ENCODE measurements at places on chromosomes 6 and 20.

DNA sequence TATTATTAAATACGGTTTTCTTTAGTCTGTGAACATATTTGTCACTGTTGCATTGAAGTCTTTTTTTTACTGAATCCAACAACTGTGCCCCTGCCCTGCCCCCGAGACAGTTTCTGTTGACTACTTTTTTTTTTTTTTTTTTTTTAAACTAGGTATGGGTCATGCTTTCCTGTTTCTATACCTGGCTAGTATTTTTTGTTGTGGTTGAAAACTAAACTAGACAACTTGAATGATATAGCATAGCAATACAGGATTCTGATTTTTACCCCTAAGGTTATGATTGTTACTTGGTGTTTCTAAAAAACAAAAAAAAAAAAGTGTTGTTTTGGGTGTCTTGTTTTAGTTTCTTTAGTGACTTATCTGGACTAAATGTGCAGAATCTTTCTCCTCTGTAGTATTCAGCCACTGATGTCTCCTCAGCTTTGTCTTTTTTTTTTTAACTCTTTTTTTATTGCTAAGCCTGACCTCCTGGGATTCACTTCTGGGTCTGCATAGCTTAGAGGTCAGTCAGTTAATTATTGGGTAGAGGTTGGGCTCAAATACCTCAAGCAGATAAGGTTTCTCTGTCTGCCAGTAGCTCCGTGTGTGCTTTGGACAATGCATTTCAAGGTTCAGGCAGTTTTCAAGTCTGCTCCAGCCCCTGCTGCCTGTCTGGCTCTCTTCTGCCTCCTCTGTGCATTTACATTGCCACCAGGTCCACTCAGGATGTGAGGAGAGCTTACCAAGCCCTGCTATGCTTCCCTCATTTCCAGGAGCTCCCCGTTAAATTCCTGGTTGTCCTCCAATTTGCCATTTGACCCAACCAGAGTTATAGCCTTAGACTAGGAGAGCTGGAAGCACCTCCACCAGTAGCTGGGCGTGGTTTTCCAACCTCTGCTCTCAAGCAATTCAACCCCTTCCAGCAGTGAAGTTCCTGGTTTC, 91.4 kb downstream of the SYNDIG1 start:
- H3K27me3 ChIP-seq: peaks cover 7% of the 10 kb centered on the region
- no peaks in the 10 kb centered on the region for H3K36me3 ChIP-seq
- no peak for DNase-seq
- no peaks in the 10 kb centered on the region for H3K4me1 ChIP-seq
- H3K4me3 ChIP-seq: no peak overlapping the region

DNA sequence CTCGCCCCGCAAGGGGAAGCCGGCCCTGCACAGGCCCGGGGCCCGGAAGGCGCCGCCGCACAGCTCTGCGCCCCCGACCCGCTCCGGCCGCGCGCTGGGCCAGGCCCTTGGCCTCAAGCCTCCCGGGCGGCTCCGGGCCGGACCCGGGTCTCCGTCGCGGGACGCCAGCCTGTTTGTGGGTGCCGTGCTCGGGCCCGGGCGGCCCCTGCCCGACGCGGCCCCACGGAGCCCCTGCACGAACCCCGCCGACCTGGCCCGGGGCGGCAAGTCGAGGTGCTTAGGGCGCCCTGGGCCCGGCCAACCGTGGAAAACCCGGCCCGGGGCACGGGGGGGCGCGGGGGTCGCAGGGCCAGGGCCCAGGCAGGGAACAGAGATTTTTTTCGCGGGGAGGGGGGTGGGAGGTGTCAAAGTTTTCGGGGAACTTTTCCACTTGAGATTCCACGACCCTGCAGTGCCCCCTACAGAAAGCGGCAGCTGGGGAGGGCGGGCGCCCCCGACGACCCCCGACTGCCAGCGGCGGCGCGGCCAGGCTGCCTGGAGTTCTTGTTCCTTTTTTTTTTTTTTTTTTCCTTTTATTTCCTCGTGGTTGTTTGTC, 805 bp upstream of the STX16 start:
- H3K36me3 ChIP-seq: no peaks in the 10 kb centered on the region
- DNase-seq: no peak
- H3K4me3 ChIP-seq: peak overlapping the region; percentile 98
- H3K27ac ChIP-seq: no peak overlapping the region
- H3K27me3 ChIP-seq: no peaks in the 10 kb centered on the region
- peaks cover 26% of the 10 kb centered on the region for H3K4me1 ChIP-seq

DNA sequence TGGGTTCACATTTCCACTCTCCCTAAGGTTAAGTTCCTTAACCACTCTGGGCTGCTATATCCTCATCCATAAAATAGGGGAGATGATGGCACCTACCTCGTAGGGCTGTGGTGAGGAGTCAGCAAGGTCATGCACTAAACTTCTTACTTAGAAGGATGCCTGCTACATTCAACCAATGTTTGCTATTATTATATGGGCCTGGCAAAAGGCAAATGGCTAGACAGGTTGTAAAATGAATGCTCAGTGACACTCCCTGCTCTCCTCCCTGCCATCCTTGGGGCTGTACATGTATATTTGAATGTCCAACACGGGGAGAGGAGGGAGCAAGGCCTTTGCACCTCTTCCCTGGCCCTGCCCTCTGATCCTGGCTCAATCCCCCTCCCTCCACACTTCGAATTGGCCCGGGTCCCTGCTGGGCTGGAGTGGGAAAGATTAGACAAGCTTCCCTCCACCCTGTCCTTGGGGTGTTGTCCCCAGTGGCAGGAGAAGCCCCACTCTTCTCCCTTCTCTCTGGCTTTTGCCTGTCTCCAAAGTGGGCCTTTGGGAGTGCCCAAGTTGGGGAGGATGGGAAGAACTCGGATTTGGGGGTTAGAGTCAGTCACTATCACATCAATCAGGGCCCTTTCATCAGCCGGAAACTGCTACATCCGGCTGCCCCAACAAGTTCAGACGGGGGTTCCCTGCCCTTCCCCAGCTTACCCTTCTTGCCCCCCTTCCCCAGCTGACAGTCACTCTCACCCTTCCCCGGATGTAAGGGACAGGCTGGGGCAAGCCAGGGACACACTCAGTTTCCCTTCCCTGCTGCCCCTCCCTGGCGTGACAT, 36.3 kb upstream of the VEGFA start:
- H3K36me3 ChIP-seq: no peaks in the 10 kb centered on the region
- no peak for DNase-seq
- H3K27me3 ChIP-seq: peaks cover 2% of the 10 kb centered on the region
- no peaks in the 10 kb centered on the region for H3K4me1 ChIP-seq
- H3K4me3 ChIP-seq: no peak overlapping the region
- H3K27ac ChIP-seq: no peak overlapping the region

- peaks cover 44% of the 10 kb centered on the region for H3K4me1 ChIP-seq
- no peaks in the 10 kb centered on the region for H3K36me3 ChIP-seq
- H3K27me3 ChIP-seq: peaks cover 9% of the 10 kb centered on the region
- no peak for DNase-seq
Observed at GRCh38 chr20:48378976-48379675, 448.7 kb downstream of the PREX1 start.

DNA sequence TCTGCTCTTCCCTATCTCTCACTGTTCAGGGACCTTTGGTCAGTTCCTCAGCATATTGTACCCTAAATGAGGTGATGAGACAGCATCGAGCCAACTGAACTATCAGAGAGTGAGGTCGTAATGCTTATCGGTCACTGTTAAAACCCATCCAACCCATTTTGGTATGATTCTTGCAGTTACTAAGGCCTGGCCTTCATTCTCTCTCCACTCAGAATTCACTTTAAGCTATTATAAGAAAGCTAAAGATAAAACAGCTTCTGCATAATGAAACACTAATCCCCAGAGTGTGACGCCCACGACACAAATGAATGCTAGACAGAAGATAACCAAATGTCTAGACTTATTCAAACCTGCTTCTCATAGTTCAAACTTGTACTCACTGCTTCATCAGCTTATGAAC, 175.8 kb downstream of the GMPR start:
- H3K4me1 ChIP-seq: peaks cover 11% of the 10 kb centered on the region
- no peak for DNase-seq
- H3K27me3 ChIP-seq: no peaks in the 10 kb centered on the region
- H3K36me3 ChIP-seq: no peaks in the 10 kb centered on the region
- H3K27ac ChIP-seq: no peak overlapping the region
- H3K4me3 ChIP-seq: no peak overlapping the region

DNA sequence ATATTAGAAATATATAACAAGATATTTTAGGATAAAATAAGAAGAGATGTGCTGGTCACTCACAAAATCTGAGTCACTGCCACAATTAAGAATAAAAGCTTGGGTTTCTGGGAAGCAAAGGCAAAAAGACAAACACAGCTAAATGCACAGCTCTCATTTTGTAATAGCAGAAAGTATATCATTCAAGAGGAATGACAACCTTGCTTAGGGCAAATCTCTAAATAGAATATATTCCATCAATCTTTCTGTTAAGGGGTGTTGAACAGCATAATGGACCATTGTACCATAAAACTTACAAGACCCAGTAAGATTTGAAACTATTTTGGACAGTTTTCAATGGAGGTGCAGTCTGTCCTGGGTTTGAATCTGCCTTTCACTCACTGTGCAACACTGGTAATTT, 464.9 kb upstream of the SOX4 start:
- H3K4me1 ChIP-seq: peaks cover 50% of the 10 kb centered on the region
- no peak overlapping the region for H3K27ac ChIP-seq
- DNase-seq: no peak
- H3K27me3 ChIP-seq: no peaks in the 10 kb centered on the region
- H3K36me3 ChIP-seq: no peaks in the 10 kb centered on the region

- H3K4me1 ChIP-seq: no peaks in the 10 kb centered on the region
- no peak overlapping the region for H3K27ac ChIP-seq
- peaks cover 2% of the 10 kb centered on the region for H3K36me3 ChIP-seq
- no peak overlapping the region for H3K4me3 ChIP-seq
- no peaks in the 10 kb centered on the region for H3K27me3 ChIP-seq
- no peak for DNase-seq
Observed at GRCh38 chr6:69027861-69028260, 392.8 kb downstream of the ADGRB3 start.

- peaks cover 13% of the 10 kb centered on the region for H3K27me3 ChIP-seq
- DNase-seq: no peak
Observed at GRCh38 chr6:151649835-151650234, 156.0 kb downstream of the CCDC170 start.

GRCh38 chr6:76420094-76420493, 347.6 kb upstream of the IMPG1 start:
- H3K4me3 ChIP-seq: no peak overlapping the region
- peaks cover 2% of the 10 kb centered on the region for H3K27me3 ChIP-seq
- DNase-seq: no peak
- no peaks in the 10 kb centered on the region for H3K36me3 ChIP-seq
- H3K27ac ChIP-seq: no peak overlapping the region

GRCh38 chr6:139824864-139825263, 450.4 kb upstream of the CITED2 start:
- no peaks in the 10 kb centered on the region for H3K27me3 ChIP-seq
- H3K4me3 ChIP-seq: no peak overlapping the region
- H3K36me3 ChIP-seq: peaks cover 3% of the 10 kb centered on the region
- H3K27ac ChIP-seq: no peak overlapping the region
- no peak for DNase-seq
- peaks cover 4% of the 10 kb centered on the region for H3K4me1 ChIP-seq

- H3K27me3 ChIP-seq: no peaks in the 10 kb centered on the region
- no peaks in the 10 kb centered on the region for H3K4me1 ChIP-seq
- no peak overlapping the region for H3K27ac ChIP-seq
- DNase-seq: no peak
Observed at GRCh38 chr6:132142768-132143167, 191.6 kb upstream of the CCN2 start.

GRCh38 chr6:110102411-110102810, 77.1 kb downstream of the WASF1 start:
- H3K36me3 ChIP-seq: peaks cover 12% of the 10 kb centered on the region
- no peak for DNase-seq
- no peaks in the 10 kb centered on the region for H3K27me3 ChIP-seq
- no peak overlapping the region for H3K4me3 ChIP-seq
- H3K27ac ChIP-seq: no peak overlapping the region
- H3K4me1 ChIP-seq: peaks cover 16% of the 10 kb centered on the region

- H3K36me3 ChIP-seq: peaks cover 16% of the 10 kb centered on the region
- DNase-seq: no peak
- H3K27ac ChIP-seq: no peak overlapping the region
- peaks cover 19% of the 10 kb centered on the region for H3K4me1 ChIP-seq
- no peak overlapping the region for H3K4me3 ChIP-seq
Observed at GRCh38 chr20:35049776-35050352, 42.7 kb downstream of the TRPC4AP start.

DNA sequence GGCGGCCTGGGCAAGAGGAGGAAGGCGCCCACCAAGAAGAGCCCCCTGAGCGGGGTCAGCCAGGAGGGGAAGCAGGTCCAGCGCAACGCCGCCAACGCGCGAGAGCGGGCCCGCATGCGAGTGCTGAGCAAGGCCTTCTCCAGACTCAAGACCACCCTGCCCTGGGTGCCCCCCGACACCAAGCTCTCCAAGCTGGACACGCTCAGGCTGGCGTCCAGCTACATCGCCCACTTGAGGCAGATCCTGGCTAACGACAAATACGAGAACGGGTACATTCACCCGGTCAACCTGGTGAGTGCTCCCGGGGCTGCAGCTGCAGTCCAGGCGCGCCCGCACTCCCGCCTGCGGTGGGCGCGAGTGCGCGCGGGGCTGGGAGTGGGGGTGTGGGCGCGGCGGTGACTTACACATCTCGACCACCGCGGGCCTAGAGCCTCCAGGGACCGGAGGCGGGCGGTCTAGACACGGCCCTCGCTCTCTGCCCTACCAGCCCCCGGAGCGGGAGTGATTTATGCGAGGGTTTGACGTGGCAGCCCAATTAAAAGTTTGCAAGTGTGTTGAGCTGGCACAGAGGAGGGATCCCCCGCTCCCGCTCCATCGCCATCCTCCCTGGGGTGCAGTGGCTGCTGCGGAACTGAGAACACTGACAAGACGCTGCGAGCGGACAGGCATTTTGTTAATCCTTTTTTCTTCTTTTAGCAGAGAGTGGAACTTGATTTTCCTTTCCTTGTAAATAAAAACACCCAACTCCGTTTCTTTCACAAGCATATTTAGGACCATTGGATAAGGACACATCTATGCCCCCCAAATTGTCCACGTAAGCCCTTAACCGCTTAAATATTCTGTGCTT, 867 bp downstream of the TCF21 start:
- no peak overlapping the region for H3K27ac ChIP-seq
- peaks cover 9% of the 10 kb centered on the region for H3K4me1 ChIP-seq
- peak overlapping the region; percentile 60 for H3K4me3 ChIP-seq
- H3K36me3 ChIP-seq: peaks cover 3% of the 10 kb centered on the region

- no peak overlapping the region for H3K27ac ChIP-seq
- H3K4me3 ChIP-seq: no peak overlapping the region
- no peaks in the 10 kb centered on the region for H3K27me3 ChIP-seq
- DNase-seq: no peak
- peaks cover 7% of the 10 kb centered on the region for H3K36me3 ChIP-seq
- H3K4me1 ChIP-seq: peaks cover 4% of the 10 kb centered on the region
Observed at GRCh38 chr20:64027981-64028685, 7.8 kb upstream of the C20orf204 start.
